NCI-H1436 treated with DMSO at 0.1 percent for 48 hours (cell line): ENCODE measurements at places on chromosomes 3 and 15.

GRCh38 chr15:91345736-91346135 is 245.7 kb downstream of the SV2B start:
- no peak for DNase-seq

DNA sequence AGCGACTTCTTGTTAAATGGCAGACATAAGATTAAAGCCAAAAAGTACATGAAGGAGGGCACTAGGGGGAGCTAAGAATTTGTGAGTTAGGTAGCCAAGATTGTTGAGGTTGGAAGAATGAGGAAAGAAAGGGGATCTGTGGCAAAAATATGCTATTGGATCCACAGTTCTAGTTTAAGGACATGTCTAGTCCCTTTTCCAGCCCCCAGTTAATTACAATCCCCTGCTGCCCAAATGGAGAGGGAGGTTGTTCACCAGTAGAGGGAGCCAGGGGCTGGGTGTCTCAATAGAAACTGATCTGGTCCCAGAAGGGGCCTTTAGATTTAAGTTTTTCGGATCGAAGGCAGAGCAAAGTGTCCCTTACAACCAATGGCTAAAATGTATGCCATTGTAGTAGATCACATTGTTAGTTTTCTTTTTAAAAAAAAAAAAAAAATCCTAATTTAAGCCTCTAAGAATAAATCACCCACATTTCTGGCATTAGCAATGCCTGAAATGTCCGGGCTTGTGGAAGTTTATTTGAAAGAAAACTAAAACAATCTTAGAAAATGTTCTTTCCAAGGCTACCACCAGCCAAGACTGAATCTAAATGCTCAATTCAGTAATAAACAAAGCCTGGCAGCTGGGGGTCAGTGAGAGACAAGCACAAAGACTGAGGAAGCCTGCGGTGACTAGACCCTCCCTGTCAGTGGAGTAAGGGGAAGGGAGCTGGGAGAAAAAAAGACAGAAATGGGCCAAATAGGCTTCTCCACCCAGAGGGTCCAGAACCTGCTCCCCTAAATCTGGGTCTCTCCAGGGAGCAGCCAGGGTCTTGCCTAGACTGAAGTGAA is 7.1 kb downstream of the COL8A1 start:
- DNase-seq: no peak

DNA sequence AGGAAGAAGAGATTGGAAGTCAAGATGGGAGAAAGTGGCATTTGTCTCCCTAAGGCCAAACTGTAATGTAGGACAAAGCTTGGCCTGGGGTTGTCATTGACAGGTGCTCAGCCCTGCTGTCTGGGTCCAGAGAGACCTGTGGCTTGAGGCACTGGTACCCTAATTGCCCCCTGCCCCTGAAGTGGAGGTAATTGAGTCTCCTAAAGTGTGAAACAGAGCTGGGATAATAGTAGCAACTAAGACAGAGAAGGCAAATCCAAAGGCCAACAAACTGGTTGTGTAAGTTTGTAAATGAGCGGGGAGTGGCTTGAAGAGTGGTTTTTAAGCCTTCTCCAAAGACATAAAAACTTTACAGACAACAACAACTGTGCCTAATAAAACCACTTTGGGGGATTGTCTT is 264.2 kb upstream of the ROPN1 start:
- no peak for DNase-seq

GRCh38 chr3:53092942-53093341 is 37.3 kb downstream of the RFT1 start:
- no peak for DNase-seq

DNA sequence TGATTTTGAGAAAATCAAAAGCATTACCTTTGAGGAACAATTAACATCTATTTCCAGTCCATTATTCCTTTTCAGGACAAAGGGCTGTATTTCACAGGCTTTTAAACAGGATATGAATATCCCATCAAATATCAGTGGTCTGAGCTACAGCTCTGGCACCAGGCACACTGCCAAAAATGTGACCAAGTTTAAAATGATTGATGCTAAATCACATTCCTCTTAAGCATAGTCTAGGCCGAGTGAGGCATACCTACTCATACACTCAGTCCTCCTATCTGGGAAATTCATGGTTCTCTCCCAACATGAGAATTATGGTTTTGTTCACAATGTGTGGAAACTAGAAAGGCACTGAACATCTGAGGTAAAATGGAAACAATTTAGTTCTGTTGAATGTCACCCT is 683.5 kb downstream of the TUSC7 start:
- no peak for DNase-seq

DNA sequence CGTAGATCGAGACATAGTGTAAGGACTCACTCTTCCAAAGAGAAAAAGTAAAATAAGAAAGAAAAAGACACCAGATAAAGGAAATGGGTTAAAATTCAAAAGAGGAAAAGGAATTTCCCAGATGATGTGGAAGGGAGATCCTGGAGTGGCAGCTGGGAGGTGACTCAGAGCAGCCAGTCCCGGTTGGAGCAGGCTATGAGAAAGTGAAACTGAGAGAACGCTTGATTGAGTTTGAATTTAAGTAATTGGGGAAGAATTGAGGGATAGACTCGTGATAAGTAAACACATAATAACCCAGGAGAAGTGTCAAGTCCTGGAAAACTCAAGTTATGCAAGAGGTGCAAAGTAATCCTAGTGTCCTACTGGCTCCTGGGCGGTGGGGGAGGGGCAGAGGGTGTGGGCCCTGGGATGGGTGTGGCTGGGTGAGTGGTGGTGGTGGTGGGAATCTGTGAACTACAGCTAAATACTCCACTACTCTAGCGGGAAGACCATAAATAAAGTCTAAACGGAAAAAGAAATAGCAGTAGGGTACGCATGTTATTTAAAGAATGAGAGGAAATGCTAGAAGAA is 1.2 kb downstream of the PRR20G start:
- no peak for DNase-seq

- DNase-seq: no peak
Observed at GRCh38 chr3:119222391-119222790, 18.3 kb downstream of the B4GALT4 start.
